ENCODE measurements at places on chromosomes 2 and 18.

GRCh38 chr2:176851200-176851888, 361.2 kb upstream of the HNRNPA3 start:
- no peak for DNase-seq

- DNase-seq = no peak
Measured at GRCh38 chr2:170369228-170369627, 191.3 kb downstream of the MYO3B start.

DNA sequence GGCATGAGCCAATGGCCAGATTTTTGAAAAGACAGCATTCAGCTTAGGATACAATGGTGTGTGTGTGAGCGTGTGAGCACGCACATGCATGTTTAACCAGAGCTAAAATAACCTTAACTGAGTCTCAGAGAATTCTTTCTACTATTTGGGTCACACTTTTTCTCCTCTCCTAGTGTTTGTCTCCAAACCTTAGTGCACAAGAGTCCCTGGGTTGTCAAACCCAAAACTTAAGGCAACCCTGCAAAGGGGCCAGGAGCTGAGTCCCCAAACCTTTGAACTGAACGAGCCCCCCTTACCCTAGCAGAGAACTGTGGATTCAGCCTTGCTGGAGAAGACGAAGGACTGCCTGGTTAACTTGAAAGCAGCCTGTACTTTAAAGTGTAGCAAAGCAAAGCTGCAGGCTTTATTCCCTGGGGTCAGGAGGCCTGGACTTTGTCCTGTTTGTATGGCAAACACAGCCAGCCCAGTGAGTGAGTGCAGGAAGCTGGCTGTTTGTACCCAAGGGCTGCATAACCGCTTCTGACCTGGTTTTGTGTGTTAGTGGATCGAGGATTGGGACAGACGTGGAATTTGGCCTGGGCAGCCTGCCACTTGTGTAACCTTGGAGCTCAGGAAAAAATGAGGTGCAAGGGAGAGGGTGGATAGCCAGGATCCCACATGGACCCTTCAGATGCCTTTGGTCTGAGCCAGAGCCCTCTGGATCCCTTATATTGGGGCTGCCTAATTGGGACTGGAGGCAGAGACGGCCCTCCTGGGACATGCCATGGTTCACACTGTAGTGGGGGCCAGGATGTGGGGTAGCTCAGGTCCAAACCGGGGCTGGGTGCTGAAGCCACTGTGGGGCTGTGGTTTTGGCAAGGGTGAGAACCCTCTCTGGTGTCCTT, 6.4 kb upstream of the PSMD1 start:
- DNase-seq = no peak

GRCh38 chr18:77397056-77397455, 147.4 kb downstream of the GALR1 start:
- no peak for DNase-seq

DNA sequence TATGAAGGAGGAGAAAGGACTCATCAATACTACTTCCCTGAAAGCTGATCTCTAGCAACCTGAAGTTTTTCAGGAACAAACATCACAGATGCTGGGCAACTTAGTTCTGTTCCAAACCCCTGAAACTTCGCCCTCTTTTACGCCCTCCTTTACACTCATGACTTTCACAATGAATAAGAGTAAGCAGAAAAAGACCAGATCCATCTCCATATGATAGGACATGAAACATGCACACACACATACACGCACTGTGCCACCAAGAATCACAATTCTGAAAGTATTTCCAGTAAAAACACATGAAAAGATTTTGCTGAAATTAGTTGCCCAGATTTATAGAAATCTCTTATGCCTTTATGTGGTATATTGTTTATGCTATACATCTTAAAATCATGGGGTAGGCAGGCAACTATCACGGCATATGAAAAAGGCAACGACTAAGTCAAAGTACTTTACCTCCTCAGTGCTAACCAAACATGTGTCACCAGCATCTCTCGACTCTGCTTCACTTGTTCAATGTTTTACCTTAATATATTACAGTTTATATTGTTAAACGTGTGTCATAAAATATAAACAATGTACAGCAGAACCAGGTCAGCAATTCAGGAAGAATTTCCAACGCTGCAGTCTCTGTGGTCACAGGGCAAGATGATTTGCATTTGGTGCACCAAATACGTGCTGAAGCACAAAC, 47.8 kb downstream of the NHEJ1 start:
- DNase-seq = no peak

GRCh38 chr2:191636235-191636543, 41.7 kb upstream of the NABP1 start:
- no peak for DNase-seq

GRCh38 chr2:201580486-201580885, 62.8 kb downstream of the TMEM237 start:
- no peak for DNase-seq

DNA sequence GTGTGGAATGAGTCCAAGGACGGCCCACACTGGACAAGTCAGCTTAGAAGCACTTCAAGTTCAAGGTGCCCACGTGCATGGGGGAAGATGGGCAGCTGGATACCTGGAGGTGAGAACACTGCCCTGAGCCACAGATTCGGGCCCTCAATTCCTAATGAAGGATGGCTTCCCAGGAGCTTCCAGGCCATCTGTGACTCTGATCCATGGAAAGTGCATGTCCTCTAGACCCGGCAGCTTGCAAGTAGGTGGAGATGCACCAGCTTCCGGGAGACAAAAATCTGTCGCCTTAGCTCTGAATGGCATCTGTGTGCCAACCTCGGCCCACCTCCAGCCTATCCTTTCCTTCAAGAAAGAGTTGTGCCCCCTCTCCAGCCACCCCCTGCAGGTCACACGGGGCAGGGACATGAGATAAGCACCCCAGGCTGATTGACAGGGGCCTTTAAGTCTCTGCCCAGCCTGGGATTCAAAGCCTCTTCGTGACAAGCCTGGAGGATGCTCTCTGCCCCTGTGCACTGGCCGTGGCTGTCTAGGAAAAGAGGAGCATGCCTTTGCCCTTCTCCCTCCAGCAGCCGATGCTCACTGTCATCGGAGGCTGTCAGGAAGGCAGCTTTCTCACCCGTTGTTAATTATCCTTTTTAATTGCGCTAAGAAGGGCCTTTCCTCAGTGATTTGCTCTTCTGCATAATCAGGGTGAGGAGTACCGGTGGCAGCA, 65.5 kb downstream of the BIN1 start:
- no peak for DNase-seq

DNA sequence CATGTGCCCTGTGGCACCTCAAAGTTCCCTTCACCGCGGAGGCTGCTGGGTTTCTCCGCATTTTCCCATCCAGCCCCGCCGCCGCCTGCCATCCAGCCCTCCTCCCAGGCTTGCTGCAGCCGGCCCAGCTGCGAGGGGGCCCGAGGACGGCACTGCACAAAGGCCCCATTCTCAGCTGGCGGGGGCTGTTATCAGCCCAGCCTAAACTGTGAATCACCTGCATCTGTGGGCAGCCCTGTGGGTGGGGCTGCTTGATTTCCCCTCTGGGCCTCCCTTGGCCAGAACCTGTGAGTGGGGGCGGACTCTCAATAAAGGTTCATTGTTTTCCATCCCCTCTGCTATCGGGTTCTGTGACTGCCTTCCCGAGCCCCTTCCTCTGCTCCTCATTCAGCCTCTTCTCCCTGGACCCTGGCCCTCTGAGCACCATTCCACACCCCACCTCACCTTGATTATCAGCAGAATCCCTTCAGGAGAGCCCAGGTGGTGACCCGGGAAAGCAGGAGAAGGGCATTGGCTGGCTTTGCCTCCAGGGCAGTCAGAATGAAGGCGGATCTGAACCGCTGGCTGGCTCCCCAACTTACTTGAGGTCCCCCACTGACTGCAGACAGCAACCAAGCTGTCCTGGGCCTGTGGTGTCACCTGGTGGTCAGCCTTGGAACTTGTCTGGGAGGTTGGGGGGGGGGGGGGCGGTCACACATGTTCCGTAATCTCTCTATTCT, 204.5 kb downstream of the ZFP36L2 start:
- DNase-seq = no peak

DNA sequence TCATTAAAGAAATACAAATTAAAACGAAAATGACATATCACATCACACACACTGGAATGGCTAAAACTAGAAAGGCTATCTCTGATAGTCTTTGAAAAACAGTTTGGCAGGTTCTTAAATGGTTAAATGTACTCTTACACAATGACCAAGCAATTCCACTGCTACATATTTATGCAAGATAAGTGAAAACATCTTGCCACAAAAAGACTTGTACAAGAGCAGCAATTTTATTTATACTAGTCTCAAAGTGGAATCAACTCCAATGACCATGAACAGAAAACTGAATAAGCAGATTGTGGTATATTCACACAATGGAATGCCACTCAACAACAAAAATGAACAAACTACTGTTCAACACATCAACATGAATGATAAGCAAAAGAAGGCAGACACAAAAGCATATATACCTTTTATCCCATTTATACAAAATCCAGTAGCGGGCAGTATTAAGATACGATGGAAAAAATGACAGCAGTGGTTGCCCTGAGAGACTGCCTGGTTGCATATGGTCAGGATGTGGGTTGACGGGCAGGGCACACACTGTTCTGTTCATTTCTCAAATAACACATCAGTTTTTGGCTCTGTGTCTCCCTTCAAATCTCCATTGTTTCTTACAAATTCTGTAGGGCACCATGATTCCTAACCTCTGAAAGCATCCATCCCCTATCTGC, 25.4 kb downstream of the SP100 start:
- no peak for DNase-seq
